Neural crest cell (in vitro differentiated cells): ENCODE measurements at places on chromosomes 13 and 19.

DNA sequence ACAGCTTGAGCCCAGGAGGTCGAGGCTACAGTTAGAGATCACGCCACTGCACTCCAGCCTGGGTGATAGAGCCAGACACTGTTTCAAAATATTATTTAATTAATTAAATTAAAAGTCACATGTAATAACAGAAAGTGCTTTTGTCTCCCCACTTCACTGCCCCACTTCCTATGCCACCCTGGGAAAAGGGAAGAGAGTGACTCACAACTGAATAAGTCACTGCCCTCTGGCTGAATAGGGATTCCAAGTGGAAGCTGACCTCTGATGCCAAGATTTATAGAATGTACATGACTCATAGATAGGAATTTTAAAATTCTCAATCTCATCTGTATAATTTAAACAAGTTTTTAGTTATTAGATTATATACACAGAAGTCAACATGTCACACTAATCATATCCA, 22.2 kb upstream of the ERVV-1 start:
- DNase-seq: no peak

DNA sequence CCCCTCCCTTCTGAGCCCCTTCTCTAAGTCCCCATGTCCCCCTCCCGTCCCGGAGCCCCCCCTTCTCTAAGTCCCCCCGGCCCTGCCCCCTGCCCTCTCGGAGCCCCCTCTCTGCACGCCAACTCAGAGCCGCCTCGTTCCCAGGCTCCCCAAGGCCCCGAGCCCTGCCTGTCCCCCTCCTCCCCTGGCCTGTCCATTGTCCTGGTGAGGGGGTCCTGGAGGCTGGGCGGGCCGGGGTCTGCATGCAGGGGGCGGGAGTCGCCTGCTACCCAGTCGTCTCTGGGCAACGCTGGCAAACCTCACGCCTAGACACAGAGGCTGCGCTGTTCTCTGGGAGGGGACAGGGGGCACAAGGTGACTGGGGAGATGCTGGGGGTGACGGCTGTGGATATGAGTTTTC, 39.2 kb upstream of the SEMA6B start:
- no peak for DNase-seq

- DNase-seq: peak; percentile 99
Observed at GRCh38 chr19:54168174-54168917, 4.6 kb downstream of the TMC4 start.

DNA sequence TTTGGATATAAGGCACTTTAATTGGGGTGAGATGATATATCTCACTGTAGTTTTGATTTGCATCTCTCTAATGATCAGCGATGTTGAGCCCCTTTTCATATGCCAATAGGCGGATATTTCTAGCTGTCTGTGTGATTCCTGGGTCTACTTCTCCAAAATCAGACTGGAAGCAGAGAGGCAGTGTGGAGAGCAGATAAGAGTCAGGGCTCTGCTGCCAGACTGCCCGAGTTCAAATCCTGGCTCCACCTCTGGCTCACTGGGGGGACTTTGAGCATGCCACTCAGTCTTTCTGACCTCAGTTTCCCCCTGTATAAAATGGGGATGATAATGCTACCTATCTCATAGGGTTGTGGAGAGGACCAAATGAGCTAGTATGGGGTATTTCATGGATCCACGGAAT, 24.0 kb upstream of the ACP7 start:
- DNase-seq: no peak

DNA sequence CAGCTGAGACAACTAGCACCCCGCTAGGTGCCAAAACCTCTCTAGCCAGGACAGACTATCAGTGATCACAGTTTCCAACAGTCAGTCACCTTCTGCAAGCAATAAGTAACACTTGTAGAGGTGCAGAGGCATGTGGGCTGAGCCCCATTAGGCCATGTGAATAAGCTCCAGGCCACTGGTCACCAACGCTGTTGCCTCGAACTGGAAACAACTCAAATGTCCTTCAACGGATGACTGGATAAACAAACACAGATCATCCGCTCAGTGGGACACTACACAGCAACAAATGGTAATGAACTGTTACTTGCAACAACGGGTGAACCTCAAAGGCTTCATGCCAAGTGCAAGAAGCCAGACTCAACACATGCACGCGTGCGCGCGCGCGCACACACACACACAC, 27.5 kb upstream of the TMEM160 start:
- no peak for DNase-seq

DNA sequence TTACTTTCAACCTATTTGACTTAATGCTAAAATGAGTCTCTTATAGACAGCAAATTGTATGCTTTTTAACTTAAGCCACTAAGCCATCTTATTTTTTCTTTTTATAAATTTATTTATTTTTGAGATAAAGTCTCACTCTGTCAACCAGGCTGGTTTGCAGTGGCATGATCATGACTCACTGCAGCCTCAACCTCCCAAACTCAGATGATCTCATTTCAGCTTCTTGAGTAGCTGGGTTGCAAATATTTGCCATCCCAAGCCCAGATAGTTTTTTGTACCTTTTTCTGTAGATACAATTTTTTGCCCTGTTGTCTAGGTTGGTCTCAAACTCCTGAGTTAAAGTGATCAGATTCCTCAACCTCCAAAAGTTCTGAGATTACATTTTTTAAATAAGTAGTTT, 27.1 kb downstream of the ZNF714 start:
- no peak for DNase-seq

GRCh38 chr13:44293374-44293773, 80.2 kb upstream of the SERP2 start:
- DNase-seq: no peak

- DNase-seq: peak; percentile 64
Observed at GRCh38 chr19:45496349-45496953, 396 bp downstream of the RTN2 start.
